ENCODE measurements at places on chromosomes 5 and 9. TPM values are rescaled to one million over a fixed set of nuclear protein-coding genes. Genes with fewer than 3 reads are reported as not detected.

The GAPT gene
- total RNA-seq, result 6.5 TPM

The GABRG2 gene
- total RNA-seq, result not detected

The STC2 gene
- total RNA-seq, result 10.8 TPM

The FAT2 gene
- total RNA-seq, result 0.53 TPM

The LMBRD2 gene
- total RNA-seq, result 12.1 TPM

- no peak for DNase-seq
Observed at GRCh38 chr5:35671541-35672295, 54.1 kb downstream of the SPEF2 start.

DNA sequence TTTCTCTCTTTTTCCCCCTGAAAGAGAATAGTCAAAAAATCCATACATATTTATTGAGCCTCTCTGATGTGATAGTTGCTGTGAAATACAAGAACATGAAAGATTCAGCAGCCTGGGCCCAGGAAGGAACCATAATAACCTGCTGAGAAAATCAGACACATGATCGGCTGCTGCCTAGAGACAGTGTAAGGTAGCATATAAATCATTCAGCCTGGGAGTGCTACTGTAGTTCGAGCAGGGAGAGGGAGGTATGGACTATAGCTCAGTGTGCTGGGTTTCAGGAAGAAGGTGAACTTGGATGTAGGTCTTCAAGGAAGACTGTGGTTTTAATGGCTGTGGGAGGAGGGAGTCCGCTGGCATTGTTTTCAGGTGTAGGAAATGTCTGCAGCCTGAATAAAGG, 469.1 kb downstream of the RAB3C start:
- DNase-seq, result no peak

GRCh38 chr9:21668516-21668915, 133.9 kb upstream of the MTAP start:
- DNase-seq, result no peak

DNA sequence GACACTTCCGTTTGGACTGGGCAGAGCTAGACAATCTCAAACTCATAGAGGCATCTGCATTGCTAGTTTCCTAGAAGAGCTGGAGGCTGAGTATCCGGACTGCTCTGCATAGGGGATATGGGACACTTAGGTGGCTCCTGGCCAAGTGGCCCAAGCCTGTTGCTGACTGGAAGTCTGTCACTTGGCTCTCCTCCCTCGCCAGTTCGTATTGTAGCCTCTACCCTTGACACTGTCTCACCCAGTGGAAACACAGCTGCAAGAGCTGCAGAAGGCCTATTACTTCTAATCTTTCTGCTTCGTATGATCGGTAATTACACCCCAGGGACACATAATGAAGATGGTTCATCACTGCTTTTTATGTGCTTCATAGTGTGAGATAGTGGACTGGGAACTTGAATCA, 34.7 kb downstream of the ITGA1 start:
- no peak for DNase-seq

DNA sequence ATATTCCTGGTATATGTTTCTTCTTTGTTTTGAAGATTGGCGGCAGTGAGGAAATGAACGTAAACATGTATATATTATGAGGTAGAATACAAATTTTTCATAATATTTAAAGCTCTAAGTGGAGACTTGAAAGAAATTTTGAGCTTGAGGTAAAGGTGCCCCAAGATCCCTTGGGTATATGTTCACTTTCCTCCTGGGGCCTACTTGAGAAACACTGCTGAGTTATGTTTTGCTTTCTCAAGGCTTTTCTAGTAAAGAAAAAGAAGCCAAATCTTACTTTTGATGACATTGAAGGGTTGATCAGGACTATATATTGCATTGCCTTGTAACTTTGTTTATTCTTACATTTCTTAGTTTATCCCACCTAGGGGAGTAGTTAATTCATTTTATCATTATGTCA, 30.7 kb downstream of the AP3S1 start:
- DNase-seq, result no peak

DNA sequence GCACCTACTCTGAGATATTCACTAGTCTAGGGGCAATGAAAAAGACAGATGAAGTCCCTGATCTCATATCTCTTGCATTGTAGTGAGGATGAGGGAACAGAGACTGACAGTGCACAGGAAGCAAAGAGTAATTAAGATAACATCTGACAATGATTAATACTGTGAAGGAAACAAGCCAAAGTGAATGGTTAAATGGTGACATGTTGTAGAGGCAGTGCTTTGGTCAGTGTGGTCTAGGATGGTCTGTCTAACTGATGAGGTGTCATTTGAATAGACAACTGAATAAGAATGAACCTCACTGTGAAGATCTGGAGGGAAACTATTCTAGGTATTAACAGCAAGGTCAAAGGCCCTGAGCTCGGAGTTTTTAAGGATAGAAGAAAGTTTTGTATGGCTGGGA, 333.3 kb upstream of the GRIA1 start:
- no peak for DNase-seq

DNA sequence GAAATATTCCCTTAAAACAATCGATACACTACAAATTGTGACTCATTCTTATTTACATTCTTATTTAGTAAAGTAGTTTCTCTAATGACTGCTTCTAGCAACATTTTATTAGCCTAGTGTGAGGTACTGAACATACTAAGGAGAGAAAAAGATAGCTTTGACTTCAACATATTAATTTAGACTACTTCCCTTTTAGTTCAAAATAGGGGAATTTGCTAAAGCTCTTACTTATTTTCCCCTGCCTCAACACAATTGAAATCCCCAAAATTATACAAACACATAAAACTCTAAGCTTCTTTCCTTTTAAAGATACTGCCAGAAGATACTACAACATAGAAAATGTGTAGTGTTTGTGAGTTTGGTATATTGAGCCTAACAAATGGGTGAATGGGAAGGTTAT, 55.2 kb downstream of the ANXA1 start:
- DNase-seq, result no peak

GRCh38 chr5:56986626-56986947, 34.7 kb upstream of the MIER3 start:
- DNase-seq, result no peak

GRCh38 chr5:149285153-149285552, 13.5 kb downstream of the AFAP1L1 start:
- no peak for DNase-seq

DNA sequence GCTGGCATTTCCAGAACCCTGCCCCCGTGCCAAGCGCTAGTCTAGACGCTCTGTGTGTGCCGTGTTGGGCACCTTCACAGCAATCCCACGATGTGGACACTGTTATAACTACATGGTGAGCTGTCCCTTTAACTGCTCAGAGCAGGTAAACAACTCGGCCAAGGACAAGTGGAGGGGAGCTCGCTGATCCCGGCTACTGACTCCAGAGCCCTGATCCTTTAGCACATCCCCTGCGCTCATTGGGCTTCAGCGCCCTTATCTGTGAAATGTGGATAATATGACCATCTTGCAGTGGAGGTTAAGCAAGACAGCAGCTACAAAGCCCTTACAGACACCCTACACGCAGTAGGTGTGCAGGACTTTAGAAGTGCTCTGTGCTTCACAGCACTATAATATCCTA, 16.5 kb downstream of the ORM2 start:
- no peak for DNase-seq

DNA sequence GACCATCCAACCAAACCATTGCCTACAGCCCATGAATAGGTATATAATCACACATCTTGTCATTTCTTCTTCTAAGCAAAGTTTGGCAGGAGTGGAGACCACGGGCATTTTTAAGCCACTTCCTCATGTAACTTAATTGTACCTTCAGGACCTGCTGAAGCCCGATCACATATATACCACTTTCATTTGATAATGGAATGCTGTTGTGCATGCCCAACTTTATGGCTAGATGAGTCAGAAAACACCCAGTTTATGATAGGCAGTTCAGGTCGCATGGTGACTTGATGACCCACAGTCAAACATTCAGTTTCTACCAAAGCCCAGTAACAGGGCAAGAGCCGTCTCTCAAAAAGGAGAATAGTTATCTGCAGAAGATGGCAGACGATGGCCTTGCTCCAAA, 2295.0 kb upstream of the ACO1 start:
- no peak for DNase-seq

DNA sequence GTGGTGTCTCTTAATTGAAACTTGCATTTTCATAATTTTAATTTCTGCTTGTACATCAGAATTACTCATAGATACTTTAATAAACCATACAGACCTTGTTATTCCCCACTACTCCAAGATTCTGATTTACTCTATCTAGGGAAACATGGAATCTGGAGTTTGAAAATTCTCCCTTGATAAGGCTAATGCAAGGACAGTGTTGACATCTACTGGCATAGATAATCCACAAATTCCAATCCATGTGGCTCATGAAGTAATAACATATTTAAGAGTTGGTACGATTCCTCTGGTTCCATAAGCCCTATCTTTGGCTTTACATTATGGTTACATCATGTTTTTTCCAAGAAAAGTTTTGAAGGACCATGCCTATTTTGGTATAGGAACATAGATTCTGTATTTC, 759.2 kb downstream of the TLR4 start:
- no peak for DNase-seq

Measured in lower lobe of right lung (tissue), 2 donors.